ENCODE measurements at places on chromosomes 7 and 10.

DNA sequence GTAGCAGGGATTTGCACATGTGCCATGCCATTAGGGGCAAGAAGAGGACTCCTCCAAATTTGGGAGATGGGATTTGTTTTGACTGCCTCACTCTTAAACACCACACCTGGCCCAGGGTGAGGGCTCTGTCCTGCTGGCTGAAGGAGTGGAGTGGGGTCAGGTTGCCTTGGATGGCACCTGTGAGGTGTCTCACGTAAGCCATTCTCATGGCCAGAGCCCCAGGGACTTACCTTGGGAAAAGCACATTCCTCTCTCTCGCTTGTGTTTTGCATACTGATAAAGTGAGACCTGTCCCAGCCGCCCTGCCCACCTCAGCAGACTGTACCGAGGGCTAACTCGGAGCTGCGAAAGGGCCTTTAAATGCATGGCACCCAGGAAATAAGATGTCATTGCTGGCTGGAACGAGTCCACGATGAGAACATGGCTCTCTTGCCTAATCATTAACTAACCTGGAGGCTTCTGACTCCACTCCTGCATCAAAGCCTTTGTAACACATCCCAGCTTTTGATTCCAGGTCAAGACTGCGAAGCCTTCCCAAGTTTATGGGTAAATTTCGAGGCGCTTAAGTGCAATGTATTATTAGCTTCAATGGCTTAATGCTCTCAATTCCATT, 184.0 kb upstream of the RNF32 start:
- DNase-seq = no peak

GRCh38 chr10:930625-931325, 730 bp downstream of the LARP4B start:
- DNase-seq = no peak

- no peak for DNase-seq
Measured at GRCh38 chr7:158186864-158187693, 400.5 kb downstream of the PTPRN2 start.

DNA sequence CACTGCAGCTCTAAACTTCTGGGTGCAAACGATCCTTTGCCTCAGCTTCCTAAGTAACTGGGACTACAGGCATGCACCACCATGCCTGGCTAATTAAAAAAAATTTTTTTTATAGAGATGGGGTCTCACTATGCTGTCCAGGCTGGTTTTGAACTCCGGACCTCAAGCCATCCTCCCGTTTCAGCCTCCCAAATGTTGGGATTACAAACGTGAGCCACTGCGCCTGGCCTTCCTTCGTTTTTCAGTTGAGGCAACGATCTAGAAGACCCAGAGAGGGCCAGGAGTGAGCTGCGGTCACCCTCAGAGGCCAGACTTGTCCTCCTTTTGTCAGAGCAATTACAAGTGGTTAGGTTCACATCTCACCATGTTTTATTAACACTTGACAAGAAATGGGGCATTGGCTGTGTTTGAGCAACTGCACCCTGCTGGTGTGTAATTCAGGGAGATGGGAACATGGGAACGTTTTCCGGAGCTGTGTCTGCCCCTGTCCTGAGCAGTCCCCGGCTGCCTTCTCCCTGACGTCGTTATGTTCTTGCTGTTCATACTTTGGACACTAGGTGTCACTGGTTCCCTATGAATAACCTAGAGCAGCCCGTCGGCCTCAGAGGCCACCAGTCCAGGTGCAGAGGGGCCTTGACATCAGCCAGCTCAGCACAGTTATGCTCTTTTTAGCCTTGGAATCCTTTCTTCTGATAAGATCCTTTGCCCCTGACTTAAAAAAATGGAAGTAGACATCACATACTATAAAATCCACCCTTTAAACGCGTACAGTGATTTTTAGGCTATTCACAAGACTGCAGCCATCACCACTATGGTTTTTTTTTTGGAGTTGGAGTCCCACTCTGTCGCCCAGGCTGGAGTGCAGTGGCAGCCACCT, 375.0 kb downstream of the TYW1 start:
- DNase-seq = peak; percentile 89

All from NCI-H1092 (cell line).